Stimulated activated CD4-positive, alpha-beta T cell treated with anti-CD3 and anti-CD28 coated beads, TNF-alpha, amount 100 ng/mL, for 48 hours (primary cell): ENCODE measurements at places on chromosomes 13 and 19.

DNA sequence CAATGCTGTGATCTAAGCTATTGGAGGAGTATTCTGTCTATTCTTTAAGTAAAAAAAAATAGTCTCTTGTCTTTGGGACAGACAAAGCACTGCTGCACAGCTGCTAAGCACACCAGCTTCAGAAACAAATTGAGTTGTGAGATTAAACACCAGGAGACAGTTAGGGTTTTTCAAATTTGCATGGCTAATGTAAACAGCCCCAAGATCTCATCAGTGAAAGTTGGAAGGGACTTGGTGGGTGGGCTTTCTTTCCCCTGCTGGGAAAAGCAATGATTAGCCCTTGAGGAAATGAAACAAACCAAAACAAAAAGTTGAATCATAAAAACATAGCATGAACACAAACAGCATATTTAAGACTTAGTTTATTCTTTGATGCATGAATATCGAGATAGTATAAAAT is 143.6 kb upstream of the SLITRK1 start:
- DNase-seq: no peak

GRCh38 chr13:101325423-101325822 is 90.9 kb downstream of the NALCN start:
- no peak for DNase-seq

DNA sequence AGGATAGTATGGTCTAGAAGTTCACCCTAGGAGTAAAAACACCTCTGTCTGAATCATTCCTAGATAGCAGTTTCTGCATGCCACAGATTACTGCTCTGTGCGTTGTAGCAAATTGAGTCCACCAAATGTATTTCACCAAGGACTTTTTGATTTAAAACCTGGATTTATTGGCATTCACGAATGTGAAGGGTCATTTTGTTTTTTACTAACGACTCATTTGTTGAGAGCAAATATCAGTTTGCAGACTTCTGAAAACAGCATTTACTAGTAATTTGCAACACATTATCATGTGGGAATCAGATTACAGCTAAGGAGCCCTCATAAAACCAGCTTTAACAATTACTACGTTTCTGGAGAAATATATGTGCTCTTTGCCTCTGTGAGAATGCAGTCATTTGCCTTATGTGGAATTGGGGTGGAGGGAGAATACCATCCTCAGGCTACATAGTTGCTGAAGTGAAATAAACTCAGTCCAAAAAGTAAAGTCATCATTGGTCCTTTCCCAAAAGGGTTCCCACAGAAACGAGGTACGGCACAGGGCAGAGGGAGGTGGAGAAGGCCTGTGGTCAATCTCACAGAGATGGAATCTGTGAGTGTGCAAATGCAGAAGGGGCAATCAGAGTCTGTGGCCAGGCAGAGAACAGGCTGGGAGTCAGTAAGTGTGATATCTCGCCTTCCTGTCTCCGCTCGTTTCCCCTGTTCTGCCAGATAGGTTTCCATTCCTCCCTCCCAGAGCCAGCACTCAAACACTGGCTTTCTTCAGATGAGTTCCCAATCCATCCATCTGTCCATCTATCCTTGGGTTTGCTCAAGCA is 63.1 kb downstream of the DLEU7 start:
- DNase-seq: no peak

GRCh38 chr19:58395220-58395978 is at the start of gene RNF225:
Gene RNF225, plus strand, starts transcription at chr19:58395656. Its CDS starts 434 bp downstream, at chr19:58396090.
- DNase-seq: no peak

DNA sequence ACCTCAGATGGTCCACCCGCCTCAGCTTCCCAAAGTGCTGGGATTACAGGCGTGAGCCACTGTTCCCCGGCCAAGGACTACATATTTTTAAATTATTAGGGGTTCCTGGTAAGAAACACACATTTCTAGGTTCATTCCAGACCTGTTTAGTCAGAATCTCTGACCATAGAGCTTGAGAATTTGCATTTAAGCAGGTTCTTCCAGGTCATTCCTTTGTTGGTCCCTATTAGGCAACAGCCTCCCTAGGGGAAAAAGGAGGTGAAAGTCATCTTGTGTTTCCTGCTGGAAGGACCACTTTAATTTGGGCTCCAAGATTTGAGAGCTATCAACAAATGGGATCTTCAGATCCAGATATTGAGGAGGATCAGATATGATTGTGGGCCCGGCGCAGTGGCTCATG is 16.3 kb downstream of the S1PR2 start:
- DNase-seq: no peak

GRCh38 chr19:45163751-45164460 is 3.1 kb upstream of the NKPD1 start:
- DNase-seq: no peak

DNA sequence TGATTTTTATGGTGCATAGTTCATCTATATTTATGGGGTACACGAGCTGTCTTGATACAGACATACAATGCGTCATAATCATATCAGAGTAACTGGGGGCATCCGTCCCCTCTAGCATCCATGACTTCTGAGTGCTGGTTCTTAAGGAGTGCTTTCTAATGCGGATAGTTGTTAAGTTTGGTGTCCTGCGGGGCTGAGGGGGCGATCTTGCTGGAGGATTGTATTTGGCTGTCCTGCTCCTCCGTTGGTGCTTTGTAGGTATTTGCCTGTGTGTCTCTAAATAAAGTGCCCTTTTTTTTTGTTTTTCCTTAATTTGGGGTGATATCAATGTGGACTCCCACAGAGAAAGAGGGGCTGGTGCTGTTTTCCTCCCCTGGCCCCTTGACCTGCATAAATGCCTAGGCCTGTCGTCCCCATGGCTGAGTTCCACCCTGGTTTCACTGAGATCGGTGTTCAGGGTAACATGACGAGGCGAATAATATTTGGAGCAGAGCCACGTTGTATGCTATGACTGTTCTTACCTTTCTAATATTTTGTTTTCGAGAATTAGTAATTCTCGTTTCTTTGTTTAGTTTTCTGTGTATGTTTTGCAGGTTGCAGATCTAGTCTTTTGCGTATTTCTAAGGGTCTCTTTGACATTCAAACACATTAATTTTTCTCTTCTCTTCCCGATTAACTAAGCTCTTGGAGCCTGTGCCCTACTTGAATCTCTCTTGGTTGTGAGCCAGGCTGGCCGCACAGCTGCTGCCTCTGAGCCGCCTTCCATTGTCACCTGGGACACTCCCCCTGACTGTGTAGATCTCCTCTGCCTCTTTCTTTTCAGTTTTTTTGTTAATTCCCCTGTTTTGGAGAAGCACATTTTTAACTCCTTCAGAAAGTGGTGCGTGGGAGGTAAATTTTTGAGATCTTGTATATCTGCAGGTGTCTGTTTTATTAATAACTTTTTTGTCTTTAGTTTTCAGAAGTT is 100.3 kb downstream of the ARHGEF7 start:
- no peak for DNase-seq

DNA sequence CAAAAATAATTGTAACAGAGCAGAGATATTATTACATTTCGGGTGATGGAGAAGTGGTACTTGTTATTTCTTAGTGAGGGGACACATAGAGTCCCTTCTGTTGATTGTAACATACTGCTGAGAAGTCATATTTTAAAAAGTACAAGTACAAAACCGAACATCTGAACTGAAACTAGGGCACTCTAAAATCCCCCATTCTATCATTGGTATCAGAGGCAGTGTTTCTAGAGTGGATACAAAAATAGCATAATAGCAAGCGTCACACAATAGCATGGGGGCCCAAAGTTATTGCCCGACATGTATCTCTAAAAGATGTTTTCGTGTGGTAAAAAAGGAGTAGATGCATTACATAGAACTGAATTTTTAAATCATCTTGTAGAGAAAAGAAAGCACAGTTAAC is 502.1 kb upstream of the SLC10A2 start:
- no peak for DNase-seq

DNA sequence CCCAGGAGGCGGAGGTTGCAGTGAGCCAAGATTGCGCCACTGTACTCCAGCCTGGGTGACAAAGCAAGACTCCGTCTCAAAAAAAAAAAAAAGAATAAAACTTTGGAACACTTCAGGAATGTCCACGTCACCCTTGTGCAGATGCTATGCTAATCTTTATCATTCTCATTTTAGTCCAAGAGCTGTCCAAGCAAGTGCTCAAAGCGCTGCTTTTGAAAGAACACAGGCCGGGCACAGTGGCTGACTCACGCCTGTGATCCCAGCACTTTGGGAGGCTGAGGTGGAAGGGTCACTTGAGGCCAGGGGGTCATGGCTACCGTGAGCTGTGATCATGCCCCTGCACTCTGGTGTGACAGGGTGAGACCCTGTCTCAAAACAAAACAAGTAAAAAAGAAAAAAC is 11.1 kb upstream of the UQCR11 start:
- DNase-seq: no peak

GRCh38 chr13:48492096-48492440 is 40.8 kb downstream of the RCBTB2 start:
- no peak for DNase-seq

DNA sequence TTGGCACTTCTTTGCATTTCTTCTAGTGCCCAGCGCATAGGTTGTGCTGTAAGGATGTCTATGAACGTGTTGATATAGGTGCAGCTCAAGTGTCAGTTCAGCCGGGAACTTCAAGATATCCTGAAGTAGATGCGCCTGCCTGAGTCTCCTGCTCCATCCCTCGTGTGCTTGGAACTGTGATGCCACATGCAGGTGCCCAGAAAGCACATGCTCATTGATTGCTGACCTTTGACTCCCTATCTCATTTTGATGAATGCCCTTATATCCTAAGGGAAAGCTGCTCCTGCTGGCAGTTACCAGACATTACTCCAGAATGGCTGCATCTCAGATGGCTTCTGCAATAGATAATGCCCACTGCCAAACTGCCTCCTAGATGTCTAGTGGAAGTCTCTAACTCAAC is 40.9 kb downstream of the CBY2 start:
- no peak for DNase-seq
